ENCODE measurements at places on chromosomes 6 and 20. TPM values are rescaled to one million over a fixed set of nuclear protein-coding genes. Genes with fewer than 3 reads are reported as not detected.

GRCh38 chr6:7784706-7785105 is 58.8 kb downstream of the BMP6 start:
- DNase-seq, result no peak

The SSTR4 gene
- not detected for total RNA-seq

- no peak for DNase-seq
Measured at GRCh38 chr6:142699391-142699790, 245.6 kb downstream of the HIVEP2 start.

GRCh38 chr6:35081426-35081851 is 59.7 kb downstream of the TCP11 start:
- DNase-seq, result no peak

- DNase-seq, result peak; percentile 7
Measured at GRCh38 chr20:12237772-12238171, 320.1 kb downstream of the BTBD3 start.

The MAS1 gene
- total RNA-seq, result not detected

The GPR6 gene
- not detected for total RNA-seq

DNA sequence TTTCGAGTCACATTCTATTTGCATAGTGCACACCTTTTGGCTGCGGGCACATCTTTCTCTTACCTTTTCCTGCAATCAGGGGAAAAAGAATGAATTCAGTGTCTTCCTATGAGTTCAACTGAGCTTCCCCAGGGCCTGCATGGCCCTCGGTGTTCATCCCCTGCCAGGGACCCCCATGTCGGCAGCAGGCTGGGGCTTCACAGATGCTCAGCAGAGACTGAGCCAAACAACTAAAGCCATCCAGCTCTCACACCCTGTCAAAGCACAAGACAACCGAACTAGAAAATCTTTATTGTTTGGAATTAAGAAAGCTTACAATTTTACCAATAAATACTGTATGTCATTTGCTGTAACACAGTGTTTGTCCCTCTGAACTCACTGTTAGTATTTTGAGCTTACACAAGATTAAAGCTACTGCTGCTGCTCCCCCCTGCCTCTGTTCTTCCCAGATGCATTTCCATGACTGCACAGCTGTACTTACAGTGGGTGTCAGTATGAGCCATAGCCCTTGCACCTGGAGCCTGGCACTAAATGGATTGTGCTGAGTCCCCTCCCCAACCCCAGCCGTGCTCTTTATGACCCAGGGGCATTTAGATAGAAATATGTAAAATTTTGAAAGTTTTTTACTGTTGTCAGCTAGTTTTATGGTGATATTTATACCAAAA is 205.8 kb downstream of the TMEM242 start:
- DNase-seq, result no peak

DNA sequence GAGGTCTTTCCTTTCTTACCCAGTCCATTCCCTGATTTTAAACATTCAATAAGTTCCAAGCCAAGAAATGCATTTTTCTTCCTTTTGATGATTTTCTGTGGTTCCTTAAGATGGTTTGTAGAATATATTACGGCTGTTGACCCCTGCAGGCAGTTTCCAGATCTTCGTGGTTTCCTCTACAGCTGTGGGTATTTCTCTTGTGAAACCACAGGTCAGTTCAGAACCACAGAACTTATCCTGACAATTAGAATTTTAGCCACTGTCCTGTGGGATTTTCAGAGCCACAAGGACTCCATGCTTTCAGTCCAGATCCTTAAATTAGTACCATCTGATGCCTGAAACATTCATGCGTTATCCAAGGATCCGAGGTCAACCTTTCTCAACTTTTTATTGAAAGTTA is 29.7 kb upstream of the EXOC2 start:
- no peak for DNase-seq

DNA sequence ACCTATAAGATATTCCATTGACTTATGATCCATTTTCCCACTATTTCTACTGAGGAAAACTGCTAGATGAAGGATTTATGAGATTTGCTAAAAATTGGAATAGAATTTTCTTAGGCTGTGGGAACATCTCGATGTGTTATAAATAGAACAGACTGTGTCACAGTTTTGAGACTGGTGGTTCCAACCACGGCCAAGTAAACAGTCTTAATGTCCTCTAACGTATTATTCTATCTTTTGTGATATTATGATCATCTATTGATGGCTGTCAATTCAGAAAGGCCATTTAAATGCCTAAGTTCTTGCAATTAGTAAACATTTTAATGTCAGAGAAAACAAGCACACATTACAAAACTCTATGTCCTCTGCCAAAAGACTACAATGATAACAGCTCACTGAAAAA is 71.5 kb upstream of the PLN start:
- DNase-seq, result no peak

GRCh38 chr6:24583463-24584381 is 62.3 kb downstream of the KIAA0319 start:
- peak; percentile 73 for DNase-seq

DNA sequence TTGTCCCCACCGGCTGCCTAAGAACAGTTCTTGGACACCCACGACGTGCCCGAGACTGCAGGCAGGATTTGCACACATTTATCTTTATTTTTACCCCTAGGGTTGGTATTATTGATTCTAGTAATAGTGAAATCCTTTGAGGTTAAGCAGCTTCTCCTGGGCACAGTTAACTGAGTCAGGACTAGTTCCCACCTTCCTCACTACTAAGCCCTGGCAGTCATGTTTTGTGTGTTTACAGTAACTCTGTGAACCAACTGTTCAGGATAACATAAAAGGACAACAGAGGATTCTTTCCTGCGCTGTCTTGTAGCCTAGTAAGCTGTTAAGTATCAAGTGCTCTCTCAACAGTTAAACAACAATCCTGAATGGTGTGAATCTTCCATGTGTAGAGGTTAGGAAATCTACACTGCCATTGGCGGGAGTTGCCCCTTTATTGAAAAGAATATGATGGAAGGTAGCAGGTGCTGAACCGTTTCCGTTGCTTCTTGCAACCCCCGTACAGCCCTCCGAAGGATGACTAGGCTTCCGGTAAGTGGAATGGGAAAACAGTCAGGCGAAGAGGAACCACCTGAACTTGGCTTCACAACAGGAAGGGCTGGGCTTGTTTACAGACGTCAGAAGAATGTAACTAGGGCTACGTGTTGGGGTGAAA is 979 bp upstream of the SOD2 start:
- peak; percentile 55 for DNase-seq

DNA sequence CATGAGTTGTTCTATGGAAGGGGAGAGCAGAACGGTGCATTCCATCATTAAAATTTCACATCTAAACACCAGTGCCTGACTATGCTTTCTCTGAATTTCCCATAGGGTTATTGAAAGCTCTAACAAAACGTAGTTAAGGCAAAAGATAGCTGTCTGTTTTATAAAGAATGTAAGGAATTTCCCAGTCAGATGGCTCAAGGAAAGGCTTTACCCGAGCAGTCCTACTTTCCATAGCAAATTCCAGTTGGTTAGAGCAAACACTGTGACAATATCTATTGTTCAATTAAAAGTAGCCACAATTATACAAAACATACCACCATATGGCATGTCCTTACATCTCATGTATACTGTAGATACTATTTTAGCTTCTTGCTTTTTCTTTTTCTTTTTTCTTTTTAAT is 1059.5 kb upstream of the FLRT3 start:
- DNase-seq, result no peak

DNA sequence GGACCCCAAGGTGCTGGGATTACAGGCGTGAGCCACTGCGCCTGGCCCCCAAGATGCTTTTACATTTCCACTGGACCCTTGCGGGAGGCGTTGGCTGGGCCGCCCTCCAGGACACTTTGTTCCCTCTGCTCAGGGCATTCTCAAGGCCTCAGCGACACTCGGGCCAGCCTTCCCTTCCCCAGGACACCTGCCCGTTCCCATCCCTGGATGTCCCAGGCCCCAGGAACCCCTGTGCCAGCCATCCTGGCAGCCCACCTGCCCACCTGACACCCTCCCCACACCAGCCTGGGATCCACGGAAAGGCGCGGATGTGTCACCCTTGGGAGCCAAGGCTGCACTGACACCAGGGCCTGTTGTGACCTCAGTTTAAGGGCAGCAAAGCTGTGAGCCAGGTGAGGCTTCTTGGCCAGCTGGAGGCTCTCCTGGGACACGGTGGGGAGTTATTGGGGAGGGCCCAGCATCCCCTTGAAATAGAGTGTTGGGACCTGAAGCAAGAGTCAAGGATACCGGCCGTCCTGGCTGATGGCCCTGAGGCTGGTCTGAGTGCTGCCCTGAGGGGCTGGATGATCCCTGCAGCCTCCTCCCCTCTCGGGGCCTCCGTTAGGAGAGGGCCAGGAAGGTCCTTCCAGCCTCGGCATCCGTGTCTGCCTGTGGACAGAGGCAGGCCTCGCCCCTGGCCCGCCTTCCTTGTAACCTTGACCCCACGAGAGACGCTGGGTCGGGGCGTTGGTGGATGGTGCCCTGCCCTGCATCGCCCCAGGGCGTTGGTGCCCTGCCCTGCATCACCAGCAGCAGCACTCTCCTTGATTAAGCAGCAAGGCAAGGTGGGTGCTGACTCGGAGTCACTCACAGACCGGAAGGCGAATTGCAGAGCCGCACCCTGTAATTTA is 84.2 kb upstream of the BHLHE23 start:
- peak; percentile 3 for DNase-seq

DNA sequence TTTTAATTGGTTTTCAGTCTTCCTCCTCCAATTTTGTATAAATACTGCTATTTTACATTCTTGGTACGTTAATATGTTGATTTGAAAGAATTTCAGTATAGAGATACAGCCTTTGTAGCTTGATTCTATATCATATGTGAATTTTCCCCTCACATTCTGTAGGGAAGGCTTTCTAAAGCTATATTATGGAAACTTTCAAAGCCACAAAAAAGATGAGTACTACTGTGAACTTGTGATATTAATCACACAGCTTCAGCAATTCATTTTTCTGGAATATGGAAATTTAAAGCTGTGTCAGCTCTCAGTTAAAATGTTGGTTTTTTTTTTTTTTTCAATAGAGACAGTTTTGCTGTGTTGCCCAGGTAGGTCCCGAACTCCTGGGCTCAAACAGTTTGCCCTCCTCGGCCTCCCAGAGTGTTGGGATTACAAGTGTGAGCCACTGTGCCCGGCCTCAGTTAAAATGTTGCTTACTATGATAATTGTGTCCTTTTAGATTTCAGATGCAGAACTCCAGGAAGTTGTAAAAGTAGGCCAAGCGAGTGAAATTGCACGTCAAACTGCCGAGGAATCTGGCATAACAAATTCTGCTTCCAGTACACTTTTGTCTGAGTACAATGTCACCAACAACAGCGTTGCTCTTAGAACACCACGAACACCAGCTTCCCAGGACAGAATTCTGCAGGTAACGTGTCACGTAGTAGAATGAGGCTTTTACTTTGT is 20.6 kb downstream of the CDC5L start:
- no peak for DNase-seq

DNA sequence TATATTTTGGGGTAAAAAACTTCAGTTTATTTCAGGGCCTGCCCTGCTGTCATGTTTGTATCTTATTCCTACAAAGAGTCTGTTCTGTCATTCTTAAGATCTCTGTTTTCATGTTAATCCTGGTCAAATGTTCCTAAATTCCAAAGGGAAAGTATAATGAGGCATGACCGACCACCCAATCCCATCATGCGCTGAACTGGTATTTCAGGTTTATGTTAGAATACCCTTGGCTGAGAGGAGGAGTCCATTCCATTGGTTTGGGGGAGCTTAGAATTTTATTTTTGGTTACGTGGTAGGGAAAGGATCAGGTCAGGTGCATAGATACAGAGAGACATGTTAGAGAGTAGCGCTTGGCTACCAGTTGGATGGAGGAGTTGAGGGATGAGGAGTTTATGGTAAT is 25.7 kb downstream of the CFAP61 start:
- DNase-seq, result no peak

GRCh38 chr6:137951064-137951597 is 84.1 kb downstream of the TNFAIP3 start:
- DNase-seq, result no peak

DNA sequence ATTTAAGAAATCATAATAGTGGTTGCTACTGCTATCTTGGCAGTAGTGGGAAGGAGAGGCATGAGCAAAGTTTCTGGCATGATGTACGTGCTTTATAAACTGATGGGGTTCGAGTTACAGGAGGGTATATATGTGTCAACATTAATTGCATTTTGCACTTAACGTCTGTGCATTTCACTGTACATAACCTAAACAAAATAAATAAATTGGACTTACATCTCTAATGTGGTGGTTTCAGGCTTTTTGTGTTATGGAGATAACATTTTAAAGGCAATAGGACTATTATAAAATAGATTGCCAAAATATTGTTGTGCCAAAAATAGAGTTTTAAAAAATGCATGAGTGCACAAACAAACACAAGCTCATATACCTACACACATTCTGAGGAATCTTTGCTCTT is 1001.1 kb upstream of the GJE1 start:
- no peak for DNase-seq

The SIGLEC1 gene
- 8.1 TPM for total RNA-seq

The BFSP1 gene
- total RNA-seq, result 0.27 TPM

- DNase-seq, result no peak
Measured at GRCh38 chr6:33272275-33273128, 627 bp downstream of the RPS18 start.

The TRIM31 gene
- not detected for total RNA-seq

GRCh38 chr6:119129148-119129967 is 50.9 kb upstream of the FAM184A start:
- peak; percentile 30 for DNase-seq

GRCh38 chr6:21615504-21615903 is 22.0 kb downstream of the SOX4 start:
- DNase-seq, result no peak

GRCh38 chr6:157741948-157742556 is 81.0 kb upstream of the SNX9 start:
- no peak for DNase-seq
